ENCODE measurements at places on chromosomes 4 and X.
A peak's percentile ranks its signal among the peaks of the same experiment; 100 is the strongest.

DNA sequence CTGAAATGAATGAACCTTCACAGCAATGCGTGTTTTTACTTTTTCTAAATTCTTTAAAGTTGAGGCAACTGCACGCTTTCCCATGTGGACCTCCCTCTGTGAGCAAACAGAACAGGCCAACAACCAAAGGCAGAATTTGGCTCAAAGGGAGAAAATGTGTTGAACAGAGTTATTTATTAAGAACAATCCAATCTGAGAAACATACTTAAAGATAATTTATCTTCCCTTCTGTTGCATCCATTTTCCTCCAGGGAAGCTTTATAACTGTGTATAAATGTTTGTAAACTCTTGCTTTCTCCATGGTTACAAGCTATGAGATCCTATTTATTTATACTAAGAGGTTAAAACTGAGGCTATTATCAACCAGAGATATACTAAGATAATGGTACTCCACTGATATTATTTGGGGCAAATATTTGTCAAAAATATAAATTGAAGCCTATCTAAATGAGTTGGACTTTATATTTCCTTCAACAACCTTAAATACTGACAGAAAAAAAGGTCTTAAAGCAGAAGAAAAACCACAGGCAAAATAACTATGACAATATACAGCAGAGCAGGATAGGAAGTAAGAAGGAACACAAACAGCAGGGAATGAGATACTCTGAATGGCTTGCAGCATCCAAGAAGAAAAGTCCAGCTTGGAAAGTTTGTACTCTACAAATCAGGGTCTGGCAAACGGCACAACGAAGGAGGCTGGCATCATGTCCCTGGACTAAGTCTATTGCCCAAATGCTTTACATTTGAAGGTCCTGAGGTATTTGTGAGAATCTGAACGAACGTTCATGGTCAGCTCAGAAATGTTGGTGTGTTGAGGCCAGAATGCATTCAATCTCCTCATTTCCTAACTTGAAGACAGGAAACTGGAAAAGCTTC, 663.2 kb upstream of the INTU start:
- DNase-seq: no peak

- no peak for DNase-seq
These were observed 20.4 kb upstream of the CYP4V2 start for GRCh38 chr4:186170966-186171365.

- DNase-seq: no peak
These were observed 74.3 kb upstream of the KCTD8 start for GRCh38 chr4:44522761-44523445.

- no peak for DNase-seq
These were observed 378.4 kb downstream of the PABPC4L start for GRCh38 chr4:133823177-133823576.

DNA sequence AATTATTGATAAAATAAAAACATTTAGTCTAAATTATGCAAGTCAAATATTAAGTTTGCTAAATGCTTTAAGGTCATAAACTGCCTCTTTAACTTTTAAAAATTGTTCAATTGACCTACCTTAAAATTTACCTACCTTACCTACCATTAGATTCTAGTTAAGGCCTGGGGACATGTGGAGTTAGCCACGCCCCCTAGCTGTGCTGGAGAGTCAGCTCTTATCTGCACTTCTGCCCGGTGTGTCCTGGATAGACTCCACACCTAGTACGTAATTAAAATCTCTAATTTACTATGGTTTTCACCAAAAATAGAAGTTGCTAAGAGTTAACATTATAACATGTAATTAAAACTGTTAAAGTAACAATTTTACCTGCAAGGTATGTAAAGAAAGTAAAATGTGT, 22.7 kb downstream of the TENM3 start:
- no peak for DNase-seq

GRCh38 chr4:39231660-39232059, 49.3 kb downstream of the WDR19 start:
- no peak for DNase-seq

GRCh38 chrX:118824173-118824730, 628 bp downstream of the ZCCHC12 start:
- no peak for DNase-seq

GRCh38 chr4:138404251-138404650, 162.1 kb upstream of the SLC7A11 start:
- no peak for DNase-seq

GRCh38 chr4:150769248-150769647, 187.3 kb downstream of the MAB21L2 start:
- no peak for DNase-seq

- DNase-seq: no peak
These were observed 485.0 kb upstream of the FAT1 start for GRCh38 chr4:187208651-187209050.

DNA sequence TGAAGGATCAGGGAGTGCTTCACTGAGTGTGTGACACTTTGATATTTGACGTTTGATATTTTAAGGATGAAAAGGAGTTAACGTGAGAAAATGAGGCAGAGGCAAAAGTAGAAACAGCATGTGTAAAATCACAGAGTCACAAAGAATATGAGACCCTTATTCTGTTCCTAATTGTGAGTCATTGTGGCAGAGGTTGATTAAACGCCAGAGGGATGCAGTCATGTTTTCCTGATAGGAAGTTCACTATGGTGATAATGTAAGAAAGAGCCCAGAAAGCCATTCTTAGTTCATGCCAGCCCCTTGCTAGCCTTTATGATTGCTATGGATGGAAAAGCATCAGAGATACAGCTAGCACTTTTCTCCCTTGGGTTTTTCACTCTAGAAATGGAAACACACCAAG, 33.5 kb upstream of the IGSF1 start:
- no peak for DNase-seq

- DNase-seq: no peak
These were observed 29.0 kb downstream of the HAND2 start for GRCh38 chr4:173500841-173501591.

GRCh38 chr4:122633211-122633610, 12.3 kb upstream of the IL21 start:
- DNase-seq: no peak

- DNase-seq: no peak
These were observed 22.1 kb upstream of the TRIM60 start for GRCh38 chr4:165009493-165010227.

- no peak for DNase-seq
These were observed 124.5 kb upstream of the ARSJ start for GRCh38 chr4:114103908-114104307.

- no peak for DNase-seq
These were observed 282.9 kb downstream of the USP46 start for GRCh38 chr4:52376132-52376704.

DNA sequence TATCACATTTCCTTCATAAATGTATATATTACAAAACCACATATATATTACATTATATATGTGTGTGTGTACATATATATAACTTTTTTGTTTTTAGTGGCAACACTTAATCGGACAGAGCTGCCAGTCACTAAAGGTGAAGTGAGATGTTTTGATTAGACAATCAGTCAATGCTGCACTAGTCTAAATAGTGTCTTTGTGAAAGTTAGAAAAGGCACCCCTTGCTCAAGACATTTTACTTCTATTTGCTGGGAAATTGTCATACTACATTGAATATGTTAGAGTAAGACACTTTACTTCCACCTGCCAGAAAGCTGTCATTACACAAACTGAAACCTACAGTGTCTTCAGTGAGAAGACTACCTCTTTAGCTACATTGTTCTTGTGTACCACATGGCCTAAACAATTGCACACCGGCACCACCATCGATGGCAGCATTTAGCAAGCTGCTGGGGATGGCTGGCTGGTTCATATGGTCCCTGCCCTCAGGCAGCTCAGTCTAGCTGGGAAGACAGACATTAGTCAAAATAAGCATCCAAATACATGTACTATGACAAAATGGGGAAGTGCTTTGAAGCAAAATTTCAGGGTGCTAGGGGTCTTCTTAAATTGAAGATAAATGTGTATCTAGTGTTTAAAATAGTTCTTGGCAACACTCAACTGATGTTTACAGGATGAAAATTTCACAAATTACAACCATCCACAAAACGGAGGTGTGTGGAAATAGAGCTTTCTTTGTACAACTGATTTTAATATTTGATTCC, 148.1 kb upstream of the GATB start:
- no peak for DNase-seq

- no peak for DNase-seq
These were observed 63.2 kb downstream of the BANK1 start for GRCh38 chr4:101853691-101854090.

DNA sequence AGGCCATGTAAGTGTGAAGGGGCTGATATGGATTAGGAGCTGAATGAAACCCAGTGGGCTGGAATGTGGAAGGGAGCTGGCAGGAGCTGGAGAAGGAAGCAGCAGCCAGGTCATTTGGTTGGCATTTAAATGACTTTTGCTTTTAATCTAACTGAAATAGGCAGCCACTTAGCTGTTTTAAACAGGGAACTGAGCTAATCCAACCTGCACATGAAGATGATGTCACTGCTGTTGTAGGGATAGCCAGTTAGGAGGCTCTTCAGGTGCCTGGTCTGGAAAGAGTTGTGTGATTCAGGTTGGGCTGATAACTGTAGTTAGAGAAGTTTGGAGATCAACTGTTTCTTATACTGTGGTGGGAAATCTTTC, 122.4 kb downstream of the PALLD start:
- DNase-seq: no peak

DNA sequence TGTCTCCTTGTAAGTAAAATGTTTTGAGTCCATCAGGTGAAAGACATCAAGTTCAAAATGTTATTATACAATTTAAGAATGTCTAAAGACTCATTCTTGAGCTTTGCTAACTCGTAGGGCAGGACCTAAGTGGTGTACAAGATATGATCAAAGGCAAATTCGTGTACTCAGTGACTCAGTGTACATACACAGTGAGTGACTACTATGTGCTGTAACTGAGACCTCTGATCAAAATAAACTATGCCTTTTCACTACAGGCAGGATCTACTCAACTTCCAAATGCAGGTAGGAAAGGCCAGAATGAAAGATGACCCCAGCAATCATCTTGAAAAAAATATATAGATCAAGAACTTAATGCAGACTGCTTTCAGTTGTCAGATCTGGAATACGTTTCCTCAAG, 49.9 kb downstream of the ADGRG2 start:
- no peak for DNase-seq

DNA sequence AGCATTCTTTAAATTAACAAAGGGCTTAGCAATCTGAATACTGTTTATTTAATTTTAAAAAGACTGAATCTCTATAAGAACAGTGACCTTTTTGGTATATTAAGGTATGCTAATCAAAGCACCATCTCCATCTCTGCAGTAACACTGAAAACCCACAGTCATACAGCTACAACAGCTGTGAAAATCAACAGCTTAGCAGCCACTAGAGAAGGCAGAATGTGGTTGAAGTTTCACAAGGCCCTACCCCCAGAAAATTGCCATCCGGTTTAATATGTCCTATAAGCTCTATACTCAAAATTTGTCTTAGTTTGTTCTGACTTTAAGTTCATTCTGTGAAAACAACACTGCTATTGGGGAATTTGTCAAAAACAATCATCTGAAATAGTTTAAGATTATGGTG, 128.7 kb downstream of the OPHN1 start:
- DNase-seq: no peak

- DNase-seq: no peak
These were observed 20.4 kb upstream of the SFRP2 start for GRCh38 chr4:153809307-153809706.

GRCh38 chr4:111535792-111536191, 609.5 kb upstream of the FAM241A start:
- no peak for DNase-seq

- DNase-seq: no peak
These were observed 20.4 kb downstream of the ADGRL3 start for GRCh38 chr4:61220556-61220955.

- DNase-seq: peak; percentile 45
These were observed 60.8 kb downstream of the ZNF732 start for GRCh38 chr4:244471-244870.

GRCh38 chrX:15834053-15834452, 20.6 kb downstream of the AP1S2 start:
- DNase-seq: no peak

DNA sequence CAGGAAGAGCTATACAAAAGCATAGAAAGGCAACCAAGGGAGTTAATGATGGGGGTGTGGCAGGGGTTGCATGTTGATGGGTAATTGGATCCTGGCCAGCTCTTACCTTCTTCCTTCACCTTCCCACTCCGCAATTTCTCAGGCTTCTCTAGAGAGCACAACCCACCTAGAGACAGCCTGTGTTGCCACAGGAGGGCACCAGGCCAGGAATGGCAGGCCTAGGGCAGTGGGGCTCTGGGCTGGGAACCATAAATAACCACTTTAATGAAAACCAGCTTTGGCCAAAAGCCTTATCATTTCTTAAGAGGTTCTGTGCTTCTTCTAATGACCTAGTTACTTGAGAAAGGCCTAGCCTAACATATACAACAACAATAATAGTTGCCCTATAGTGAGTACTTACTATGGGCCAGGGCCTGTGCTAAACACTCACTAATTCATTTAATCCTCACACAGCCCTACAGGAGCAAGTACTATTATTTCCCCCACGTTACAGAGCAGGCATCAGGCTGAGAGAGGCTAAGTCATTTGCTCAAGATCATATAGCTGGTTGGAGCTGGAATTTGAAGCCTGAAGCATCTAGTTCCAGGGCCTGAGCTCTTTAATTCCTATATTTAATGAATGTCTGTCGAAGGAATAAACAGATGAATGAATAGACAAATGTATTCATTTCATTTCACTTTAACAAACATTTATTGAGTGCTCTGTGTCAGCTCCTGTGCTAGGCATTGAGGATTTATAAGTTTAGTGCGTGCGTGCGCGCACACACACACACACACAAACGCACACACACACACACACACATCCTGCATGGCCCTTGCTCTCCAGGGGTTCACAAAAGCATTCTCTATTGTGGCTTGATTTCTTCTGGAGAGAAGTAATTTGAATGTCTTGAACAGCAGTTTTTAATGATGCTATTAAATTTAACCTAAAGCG, 66.8 kb downstream of the RTL9 start:
- DNase-seq: no peak

DNA sequence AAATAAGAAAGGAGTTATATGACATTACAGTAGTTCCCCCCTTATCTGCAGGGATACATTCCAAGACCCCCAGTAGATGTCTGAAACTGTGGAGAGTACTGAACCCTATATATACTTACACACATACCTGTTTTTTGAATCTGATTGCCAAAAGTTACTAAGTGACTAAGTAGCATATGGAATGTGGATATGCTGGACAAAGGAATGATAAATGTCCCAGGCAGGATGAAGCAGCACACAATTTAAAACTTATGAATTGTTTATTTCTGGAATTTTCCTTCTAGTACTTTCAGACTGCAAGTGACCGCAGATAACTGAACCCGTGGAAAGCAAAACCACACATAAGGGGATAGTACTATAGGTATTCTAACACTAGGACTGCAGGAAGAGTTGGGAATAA, 22.7 kb downstream of the UGDH start:
- no peak for DNase-seq
